AG10803 (cell line): ENCODE measurements at places on chromosomes 2 and 18.
A peak's percentile ranks its signal among the peaks of the same experiment; 100 is the strongest.

DNA sequence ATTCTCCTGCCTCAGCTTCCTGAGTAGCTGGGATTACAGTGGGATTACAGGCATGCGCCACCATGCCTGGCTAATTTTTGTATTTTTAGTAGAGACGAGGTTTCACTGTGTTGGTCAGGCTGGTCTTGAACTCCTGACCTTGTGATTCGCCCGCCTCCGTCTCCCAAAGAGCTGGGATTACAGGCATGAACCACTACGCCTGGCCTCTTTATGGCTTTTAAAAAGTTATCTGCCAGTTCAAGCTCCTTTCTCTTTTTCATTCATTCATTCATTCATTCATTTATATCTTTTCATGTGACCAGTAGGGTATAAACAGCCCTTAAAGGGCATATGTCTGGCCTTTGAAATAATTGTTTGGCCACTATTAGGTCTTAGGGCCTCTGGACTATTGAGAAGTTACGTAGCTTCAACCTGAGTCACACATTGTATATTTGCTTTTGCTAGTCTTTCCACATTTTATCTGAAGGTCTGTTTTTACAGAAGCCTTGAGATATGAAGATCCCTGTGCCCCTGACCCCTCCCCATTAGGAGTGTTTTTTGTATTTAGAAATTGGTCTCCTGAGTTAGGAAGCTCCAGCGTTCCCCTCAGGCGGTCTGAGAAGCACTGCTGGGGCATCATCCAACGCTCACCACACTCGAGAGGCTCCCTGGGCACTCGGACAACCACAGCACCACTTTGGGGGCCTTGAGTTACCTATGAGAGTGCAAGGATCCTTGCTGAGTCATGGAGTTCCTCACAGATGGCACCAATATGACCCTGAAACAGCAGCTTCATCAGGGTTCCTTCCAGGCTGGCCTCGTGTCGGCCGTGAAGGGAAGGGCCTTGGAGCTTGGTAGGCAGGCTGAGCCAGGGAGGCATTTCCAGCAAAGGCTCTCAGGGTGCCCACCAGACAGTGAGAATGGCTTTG lies 21.8 kb downstream of the FZD5 start:
- no peak for DNase-seq

GRCh38 chr2:28287256-28287915 lies 105.3 kb upstream of the FOSL2 start:
- peak; percentile 48 for DNase-seq

DNA sequence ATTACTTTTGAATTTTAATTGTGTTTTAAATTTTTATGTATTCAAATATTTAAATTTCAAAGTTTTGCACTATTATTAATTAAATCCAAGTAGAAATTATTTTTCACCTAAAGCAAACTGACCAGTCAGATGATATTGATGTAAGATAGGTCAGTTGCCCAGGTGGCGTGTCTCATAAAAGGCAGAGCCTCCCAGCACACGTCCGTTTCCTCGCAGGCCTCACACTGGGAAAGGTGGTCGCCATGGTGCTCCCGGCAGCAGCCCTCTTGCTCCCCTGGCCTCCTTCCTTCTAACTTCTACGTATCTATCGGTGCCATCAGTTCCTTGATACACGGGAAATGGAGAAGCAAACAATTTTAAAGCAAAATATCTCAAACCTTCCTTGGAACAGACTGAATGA lies 516.8 kb downstream of the GALR1 start:
- DNase-seq = no peak

DNA sequence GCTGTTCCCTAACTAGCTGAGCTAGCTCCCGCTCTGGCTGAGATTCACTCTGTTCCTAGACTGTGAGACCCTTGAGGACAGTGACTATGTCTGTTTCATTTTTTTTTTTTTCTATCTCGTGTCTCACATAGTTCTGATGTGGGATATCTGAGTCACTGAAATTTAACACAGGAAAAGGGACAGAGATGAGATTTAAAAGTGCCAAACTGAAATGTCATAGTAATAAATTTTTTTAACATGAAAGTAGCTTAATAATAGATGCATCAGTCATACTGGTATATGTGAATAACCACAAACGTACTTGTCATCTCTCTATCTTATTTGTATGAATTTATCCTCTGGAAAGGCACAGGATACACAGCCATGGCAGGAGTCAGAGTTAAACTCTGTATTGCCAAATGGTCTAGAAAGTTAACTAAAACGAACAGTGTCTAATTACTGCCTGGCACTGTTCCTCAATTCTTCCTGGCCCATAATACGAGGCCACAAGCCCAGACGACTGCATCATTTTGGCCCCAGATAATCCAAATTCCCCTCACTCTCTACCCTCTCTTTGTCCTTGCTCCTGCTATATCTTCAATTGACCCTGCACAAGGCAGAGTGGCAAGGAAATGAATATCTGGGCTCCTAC lies 87.5 kb downstream of the SATB2 start:
- peak; percentile 47 for DNase-seq

DNA sequence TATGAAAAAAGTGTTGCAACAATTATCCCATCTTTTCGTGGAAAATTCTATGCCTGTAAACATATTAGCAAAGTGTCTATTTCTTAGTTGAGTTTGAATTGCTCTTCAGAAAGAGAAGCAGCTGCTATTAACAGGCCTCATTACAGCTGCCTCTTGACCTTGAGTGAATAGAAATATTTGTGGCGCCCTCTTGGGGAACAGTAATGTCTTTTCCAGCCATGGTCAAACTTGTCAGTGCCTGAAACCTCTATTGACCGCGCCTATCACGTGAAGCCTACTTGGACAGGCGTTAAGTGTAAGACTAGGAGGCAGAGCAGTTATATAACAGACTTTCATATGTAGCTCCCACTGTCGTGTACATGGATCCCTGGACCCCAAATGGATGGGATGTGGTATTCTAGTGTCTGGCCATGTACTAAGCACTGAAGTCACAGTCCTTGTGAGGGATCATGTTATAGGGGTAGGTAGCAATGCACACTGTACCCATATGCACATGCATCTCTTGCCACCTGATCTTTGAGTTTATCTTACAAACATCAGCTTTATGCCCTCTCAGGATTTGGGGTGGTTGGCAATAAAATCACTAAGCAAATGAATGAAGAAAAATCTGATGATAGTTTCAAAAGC lies 245.0 kb downstream of the PTGR3 start:
- peak; percentile 47 for DNase-seq

DNA sequence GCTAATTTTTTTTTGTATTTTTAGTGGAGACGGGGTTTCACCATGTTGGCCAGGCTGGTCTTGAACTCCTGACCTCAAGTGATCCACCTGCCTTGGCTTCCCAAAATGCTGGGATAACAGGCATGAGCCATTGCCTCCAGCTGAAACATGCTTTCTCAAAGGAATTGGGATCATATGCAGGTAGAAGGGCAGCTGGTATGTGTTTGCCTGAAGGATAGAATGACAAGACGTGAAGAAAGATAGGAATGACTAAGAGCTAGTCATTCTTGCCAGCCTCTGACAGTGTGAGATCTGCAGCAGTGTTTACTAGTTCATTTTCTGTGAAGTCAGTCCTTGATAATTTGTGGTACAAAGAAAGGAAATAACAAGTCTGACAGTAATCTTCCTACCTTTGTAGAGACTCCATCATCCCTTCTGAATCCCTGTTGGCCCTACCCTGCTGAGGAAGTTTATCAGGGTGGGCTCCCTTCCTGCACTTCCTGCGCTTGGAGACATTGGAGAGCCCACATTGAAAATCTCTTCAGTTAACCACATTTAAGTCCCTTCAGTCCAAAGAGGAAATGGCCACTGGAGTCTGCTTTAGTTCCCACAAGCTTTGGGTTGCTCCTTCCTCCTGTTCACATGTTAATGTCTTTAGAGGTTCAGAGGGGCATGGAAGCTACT lies 14.7 kb downstream of the CFLAR start:
- peak; percentile 76 for DNase-seq

- DNase-seq = no peak
Measured at GRCh38 chr2:20205915-20206524, 18.9 kb downstream of the SDC1 start.

GRCh38 chr2:195534971-195535370 lies 122.1 kb upstream of the SLC39A10 start:
- DNase-seq = no peak

GRCh38 chr18:49619801-49620200 lies 57.9 kb downstream of the LIPG start:
- peak; percentile 6 for DNase-seq

DNA sequence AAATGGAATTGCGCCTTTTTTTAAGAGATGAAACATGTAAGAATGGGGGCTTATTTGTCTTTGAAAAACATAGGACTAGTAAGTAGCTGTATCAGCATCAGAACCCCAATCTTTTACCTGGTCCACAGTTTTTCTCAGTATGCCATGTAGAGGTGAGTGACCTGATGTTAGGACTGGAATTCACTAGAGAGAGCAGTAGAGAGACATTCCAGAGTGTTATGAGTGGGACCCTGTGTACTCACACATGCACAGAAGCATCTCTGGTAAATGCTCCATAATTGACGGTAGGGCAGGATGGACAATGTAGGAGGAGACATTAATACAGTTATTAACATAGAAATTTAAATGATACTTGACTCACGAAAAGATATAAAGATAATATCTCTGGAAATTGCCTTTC lies 1.4 kb upstream of the GALNT13 start:
- DNase-seq = no peak

GRCh38 chr2:9143264-9143815 lies 63.3 kb upstream of the ASAP2 start:
- DNase-seq = no peak

DNA sequence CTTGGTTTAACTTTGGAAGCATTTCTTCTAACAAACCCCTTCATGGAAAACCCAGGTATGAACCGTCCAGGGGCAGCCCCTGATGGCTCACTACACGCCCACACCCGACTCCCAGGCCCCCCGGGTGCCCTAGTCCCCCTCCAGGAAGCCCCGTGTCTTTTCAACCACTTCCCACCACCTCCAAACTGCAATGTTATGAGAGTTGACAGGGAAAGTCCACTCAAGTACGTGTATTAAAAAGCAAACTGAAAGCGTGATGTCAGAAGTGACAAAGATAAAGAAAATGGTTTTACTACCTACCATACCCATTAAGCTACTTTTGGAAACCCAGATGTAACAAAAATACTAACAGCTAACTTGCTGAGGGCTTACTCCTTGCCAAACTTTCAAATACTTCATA lies 51.5 kb downstream of the L3MBTL4 start:
- DNase-seq = no peak

GRCh38 chr2:16686641-16687040 lies 21.0 kb upstream of the CYRIA start:
- DNase-seq = no peak

GRCh38 chr18:25164211-25164847 lies 187.6 kb downstream of the ZNF521 start:
- DNase-seq = no peak

- DNase-seq = no peak
Measured at GRCh38 chr2:69499242-69499641, 62.0 kb upstream of the NFU1 start.

DNA sequence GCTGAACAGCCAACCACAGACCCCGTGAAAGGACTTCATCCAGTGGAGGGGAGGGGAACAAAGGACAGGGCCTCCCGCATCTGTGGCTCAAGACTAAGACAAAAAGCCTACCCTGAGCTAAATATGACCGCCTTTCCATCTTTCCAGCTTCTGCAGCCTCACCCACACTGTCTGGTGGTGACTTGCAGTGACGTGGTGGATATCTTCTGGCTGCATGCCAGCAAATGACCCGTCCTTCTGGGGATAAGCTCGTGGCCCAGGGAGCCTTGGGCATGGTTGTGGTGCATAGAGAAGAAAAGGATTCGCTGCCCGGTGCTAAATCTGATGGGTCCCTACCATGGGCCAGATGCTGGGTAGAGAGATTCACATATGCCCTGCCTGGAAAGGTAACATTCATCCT lies 8.7 kb upstream of the NGEF start:
- no peak for DNase-seq
